ENCODE measurements at places on chromosomes 6 and 20.

- DNase-seq, result no peak
Observed at GRCh38 chr6:104572901-104573300, 286.8 kb downstream of the HACE1 start.

GRCh38 chr20:62623488-62624324 is 18.6 kb upstream of the SLCO4A1 start:
- peak; percentile 82 for DNase-seq

- DNase-seq, result no peak
Observed at GRCh38 chr6:133887156-133887879, 1.6 kb upstream of the TCF21 start.

GRCh38 chr20:41142245-41142644 is 4.9 kb downstream of the PLCG1 start:
- DNase-seq, result no peak

GRCh38 chr6:50093116-50093937 is 43.6 kb upstream of the DEFB112 start:
- no peak for DNase-seq

DNA sequence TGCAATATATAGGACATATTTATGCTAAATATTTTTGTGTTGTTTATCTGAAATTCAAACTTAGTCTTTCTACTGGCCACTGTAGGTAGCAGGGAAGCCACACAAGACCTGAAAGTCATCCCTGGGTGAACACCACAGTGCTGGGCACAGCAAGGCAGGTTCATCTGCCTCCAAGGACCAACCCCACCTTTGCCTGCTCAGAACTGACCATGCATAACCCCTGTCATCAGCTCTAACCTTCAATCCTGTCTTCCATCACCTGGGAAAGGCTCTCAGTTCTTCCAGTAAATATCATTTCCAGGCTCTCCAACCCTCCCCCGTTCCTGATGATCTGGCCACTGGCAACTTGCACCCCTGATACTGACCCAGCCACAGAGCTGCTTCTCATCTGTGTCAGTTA is 32.7 kb upstream of the CST7 start:
- DNase-seq, result no peak

Data from CD4-positive, alpha-beta T cell treated with Interleukin-17A for 1 hour (primary cell).